ENCODE measurements at places on chromosomes 7 and 10. TPM values are rescaled to one million over a fixed set of nuclear protein-coding genes. Genes with fewer than 3 reads are reported as not detected.

DNA sequence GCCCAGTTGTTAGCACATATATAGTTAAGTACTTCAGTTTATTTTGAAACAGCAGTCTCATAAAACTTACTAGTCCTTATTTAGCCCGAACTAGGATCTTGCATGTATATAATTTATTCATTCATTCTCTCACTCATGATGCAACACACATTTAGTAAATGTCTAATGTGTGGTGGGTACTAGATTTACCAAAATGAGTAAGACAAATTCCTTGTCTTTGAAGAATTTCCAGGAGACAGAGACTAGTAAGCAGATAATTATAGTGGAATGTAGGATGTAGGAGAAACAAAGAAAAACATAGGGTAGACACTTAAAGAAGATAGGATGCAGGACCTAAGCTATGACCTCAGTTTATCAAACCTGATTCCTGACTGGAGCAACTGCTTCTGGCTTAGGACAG, 120.2 kb upstream of the AMPH start:
- no peak for DNase-seq

- no peak for DNase-seq
Measured at GRCh38 chr10:127013211-127013656, 108.0 kb downstream of the DOCK1 start.

- DNase-seq: no peak
Measured at GRCh38 chr7:8131694-8132605, 130.0 kb downstream of the ICA1 start.

- DNase-seq: no peak
Measured at GRCh38 chr10:7377614-7378248, 33.1 kb downstream of the SFMBT2 start.

OPALIN gene
- 31.9 TPM for polyA plus RNA-seq

NODAL gene
- polyA plus RNA-seq: 1.3 TPM
